ENCODE measurements at places on chromosomes 13 and 19.
A peak's percentile ranks its signal among the peaks of the same experiment; 100 is the strongest.

DNA sequence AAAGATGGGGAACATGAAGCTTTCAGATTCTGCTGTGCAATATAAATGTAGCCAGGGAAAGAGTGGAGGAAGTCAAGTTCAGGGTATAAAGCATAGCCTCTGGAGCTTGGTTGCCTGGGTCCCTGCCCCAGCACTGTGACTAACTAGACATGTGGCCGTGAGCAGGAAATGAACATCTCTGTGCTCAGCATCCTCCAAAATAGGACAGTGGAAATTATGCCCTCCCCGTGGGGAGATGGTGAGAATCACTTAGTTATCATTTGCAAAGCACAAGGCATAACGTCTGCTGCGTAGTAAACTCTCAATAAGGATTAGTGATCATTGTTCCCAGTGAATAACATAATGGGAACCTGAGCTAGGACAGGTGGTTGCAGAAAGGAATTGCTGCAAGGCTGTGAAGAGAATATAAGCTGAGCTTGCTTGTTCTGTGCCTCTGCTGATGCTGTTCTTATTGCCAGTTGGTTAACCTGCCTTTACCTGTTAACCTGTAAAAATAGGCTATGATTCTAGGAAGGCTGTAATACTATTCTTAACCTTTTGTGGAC is 441.0 kb downstream of the COG6 start:
- peak; percentile 37 for DNase-seq

DNA sequence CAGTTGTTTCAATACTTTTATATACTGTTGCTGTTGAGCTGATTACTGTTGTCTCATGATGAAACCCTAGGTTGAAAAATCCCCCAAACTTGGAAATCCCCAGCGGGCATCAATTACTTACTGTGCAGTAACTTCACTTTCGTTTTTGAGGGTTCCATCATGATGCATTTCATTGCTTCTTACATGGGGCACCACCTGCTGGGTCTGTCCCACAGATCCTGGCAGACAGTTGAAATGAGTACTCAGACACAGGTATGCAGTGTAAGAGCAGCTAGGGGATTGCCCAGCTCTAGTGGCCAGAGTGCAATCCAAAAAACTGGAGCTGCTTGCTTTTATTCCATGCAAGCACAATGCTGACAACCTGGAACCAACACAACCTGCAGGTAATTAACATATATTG is 132.5 kb upstream of the ZNF91 start:
- DNase-seq = no peak

- DNase-seq = no peak
These were observed 933 bp downstream of the ARHGEF7 start for GRCh38 chr13:111115965-111116521.

DNA sequence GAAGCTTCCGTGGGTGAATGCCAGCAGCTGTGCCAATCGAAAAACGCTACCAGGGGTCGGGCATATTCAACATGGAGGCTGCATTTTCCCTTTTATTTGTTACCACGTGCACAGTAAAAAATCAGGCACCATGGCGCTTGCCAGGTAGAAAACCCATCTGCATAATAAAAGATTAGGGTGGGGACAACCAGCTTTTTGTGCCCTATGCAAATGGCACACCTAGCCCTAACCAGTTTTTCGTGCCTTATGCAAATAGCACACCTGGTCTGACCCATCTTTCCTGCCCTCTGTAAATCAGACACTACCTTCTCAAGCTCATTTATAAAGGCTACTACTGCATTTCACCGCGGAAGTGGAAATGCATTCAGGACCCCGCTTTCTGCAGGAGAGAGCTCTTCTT is 62.1 kb upstream of the FREM2 start:
- no peak for DNase-seq

All from activated T-cell treated with anti-CD3 and anti-CD28 coated beads for 4 hours (primary cell).